Stimulated activated CD8-positive, alpha-beta memory T cell treated with anti-CD3 and anti-CD28 coated beads, Interleukin-2, amount 100 ng/mL, for 1 hour (primary cell): ENCODE measurements at places on chromosomes 13 and 19.
A peak's percentile ranks its signal among the peaks of the same experiment; 100 is the strongest.

GRCh38 chr19:51161867-51162496, 19.9 kb downstream of the SIGLEC7 start:
- no peak for DNase-seq

DNA sequence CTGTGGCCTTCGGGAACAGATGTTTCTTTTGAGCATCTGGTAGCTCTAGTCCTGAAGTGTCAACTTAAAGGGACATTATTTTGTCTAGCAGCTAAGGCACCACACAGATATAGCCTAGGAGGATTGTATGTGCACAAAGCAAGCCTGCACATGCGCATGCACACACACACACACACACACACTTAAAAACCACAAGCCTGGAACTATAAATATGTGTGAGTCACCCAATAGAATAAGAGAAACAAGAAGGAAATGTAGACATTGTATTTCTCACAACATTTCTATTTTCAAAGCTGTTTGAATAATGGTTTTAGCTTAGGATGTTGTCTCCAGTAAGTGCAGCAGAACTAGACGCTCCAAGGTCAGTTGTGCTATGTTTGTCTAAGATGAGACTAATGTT, 516.5 kb downstream of the SUCLA2 start:
- no peak for DNase-seq

- no peak for DNase-seq
Measured at GRCh38 chr13:32165796-32166195, 134.2 kb downstream of the FRY start.

DNA sequence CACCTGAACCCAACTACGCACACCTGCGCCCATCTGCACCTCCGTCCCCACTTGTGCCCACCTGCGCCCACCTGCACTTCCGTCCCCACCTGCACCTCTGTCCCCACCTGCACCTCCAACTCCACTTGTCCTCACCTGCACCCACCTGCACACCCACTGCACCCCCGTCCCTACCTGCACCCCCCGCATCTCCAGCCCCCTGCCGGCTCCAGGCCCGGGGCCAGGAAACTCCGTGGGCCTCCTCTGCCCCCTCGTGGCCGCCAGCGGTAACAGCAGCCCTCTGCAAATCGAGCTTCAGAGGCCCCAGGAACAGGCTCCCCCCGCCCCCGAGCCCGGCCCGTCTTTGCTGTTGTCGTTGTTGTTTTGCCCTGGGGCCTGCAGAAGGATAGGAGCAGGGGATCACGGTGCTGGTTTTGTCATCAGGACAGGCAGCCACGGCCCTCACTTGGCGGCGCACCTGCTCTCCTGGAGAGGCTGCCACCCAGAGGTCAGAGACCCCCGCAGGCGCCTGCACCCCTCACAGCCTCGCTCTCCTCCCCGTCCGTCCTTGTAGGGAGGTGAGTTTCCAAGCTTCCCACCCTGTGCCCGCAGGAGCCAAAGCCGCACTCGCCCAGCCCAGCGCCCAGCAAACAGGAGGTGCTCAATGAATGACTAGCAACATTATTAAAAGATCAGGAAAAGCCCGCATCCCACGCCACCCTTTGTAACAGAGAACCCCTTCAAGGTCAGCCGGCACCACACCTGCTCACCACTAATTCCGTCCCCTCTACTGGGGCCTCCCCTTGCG, 65.4 kb downstream of the GNG7 start:
- peak; percentile 64 for DNase-seq

DNA sequence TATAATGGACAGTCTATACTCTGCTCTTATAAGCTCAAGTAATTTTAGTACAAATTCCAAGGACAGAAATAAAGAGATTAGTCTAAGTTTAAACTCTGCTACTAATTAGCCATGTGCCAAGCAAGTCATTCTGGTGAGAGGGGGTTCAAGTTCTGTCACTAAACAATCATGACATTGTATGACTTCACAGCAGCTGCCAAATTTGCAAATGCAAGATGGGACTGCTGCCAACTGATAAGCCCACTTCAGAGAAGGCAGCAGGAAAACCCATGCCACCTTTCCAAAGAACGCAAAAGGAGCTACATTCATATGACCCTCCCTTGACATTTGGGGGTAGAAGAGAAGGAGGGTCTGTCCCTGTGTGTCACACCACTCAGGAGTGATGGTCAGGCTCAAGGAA, 60.7 kb upstream of the RFXAP start:
- DNase-seq = no peak

- DNase-seq = no peak
Measured at GRCh38 chr13:71605744-71606143, 261.3 kb downstream of the DACH1 start.

DNA sequence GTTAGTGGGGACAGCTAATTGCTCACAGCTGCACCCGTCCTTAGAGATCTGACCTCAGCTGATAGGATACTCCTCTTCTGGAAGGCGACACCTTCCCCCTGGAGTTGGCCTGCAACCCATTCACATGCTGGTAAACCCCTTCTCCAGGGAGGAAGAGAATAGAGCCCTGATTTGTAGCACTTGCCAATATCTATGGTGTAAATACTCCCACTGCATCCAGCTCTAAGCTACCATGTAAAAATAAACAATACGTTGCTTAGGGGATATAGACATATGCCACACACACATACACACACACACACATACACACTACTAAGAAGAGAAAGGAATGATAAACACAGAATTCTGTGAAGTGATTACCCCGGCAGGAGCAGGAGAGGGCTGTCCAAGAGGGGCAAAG, 49.4 kb upstream of the KCTD15 start:
- DNase-seq = no peak
